ENCODE measurements at places on chromosomes 4 and X. TPM values are rescaled to one million over a fixed set of nuclear protein-coding genes. Genes with fewer than 3 reads are reported as not detected.

The NCAPG gene
- polyA plus RNA-seq, result 10.6 TPM

The RIPPLY1 gene
- polyA plus RNA-seq, result not detected

The IL13RA2 gene
- polyA plus RNA-seq, result not detected

The CFAP47 gene
- not detected for polyA plus RNA-seq

The MAGEB17 gene
- 0.13 TPM for polyA plus RNA-seq

The AKAP14 gene
- polyA plus RNA-seq, result not detected

The USP51 gene
- polyA plus RNA-seq, result 3.5 TPM

The JCHAIN gene
- 0.93 TPM for polyA plus RNA-seq

The PAGE2 gene
- polyA plus RNA-seq, result not detected

The ZNF185 gene
- polyA plus RNA-seq, result 6.0 TPM

The EVC gene
- polyA plus RNA-seq, result 17.2 TPM

The OTUD6A gene
- polyA plus RNA-seq, result not detected

The DCAF4L1 gene
- polyA plus RNA-seq, result 0.34 TPM

The GYPE gene
- polyA plus RNA-seq, result 2.6 TPM

The GABRG1 gene
- polyA plus RNA-seq, result not detected

The AFM gene
- polyA plus RNA-seq, result not detected

The GPRASP3 gene
- 8.0 TPM for polyA plus RNA-seq

The MAGED4 gene
- polyA plus RNA-seq, result 60.3 TPM

DNA sequence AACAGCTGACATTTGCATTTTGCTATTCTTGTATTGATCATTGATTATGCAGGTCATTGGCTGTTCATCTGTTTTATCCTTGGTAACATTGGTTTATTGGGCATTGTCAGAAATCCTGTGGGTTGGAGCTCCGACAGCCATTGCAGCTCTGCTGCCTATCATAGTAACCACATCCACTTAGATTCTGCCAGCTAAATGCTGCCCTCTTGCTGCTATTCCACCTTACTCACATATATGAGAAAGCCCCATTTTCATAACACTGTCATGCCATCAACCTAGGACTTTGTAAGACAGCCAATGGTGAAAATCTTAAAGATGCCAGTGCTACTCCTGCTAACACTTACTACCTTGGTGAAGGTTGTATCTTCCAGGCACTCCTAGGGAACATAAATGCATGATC is 187.3 kb upstream of the CXCL13 start:
- DNase-seq, result no peak

- no peak for DNase-seq
Measured at GRCh38 chrX:17185431-17185830, 189.6 kb upstream of the NHS start.

DNA sequence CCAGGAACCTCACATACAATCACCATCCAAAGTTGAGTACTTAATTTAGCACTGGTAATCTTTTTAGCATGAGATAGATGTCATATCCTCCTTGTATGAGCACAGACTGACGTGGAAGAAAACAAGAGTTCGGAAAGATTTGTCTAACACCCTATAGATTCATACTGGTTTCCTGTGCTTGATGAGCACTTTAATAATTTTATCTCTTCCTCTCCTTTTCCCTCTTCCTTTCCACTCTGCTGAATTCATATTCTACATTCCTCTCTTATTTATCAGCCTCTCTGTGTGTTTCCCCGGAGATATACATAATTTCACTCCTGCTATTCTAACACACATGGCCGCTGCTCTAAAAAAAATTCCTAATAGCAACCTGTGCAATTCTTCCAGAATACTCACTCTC is 273.9 kb downstream of the AFF2 start:
- DNase-seq, result no peak

- DNase-seq, result no peak
Measured at GRCh38 chrX:86171366-86171765, 23.1 kb downstream of the DACH2 start.

- DNase-seq, result peak; percentile 67
Measured at GRCh38 chr4:145619639-145619996, 433 bp downstream of the MMAA start.

DNA sequence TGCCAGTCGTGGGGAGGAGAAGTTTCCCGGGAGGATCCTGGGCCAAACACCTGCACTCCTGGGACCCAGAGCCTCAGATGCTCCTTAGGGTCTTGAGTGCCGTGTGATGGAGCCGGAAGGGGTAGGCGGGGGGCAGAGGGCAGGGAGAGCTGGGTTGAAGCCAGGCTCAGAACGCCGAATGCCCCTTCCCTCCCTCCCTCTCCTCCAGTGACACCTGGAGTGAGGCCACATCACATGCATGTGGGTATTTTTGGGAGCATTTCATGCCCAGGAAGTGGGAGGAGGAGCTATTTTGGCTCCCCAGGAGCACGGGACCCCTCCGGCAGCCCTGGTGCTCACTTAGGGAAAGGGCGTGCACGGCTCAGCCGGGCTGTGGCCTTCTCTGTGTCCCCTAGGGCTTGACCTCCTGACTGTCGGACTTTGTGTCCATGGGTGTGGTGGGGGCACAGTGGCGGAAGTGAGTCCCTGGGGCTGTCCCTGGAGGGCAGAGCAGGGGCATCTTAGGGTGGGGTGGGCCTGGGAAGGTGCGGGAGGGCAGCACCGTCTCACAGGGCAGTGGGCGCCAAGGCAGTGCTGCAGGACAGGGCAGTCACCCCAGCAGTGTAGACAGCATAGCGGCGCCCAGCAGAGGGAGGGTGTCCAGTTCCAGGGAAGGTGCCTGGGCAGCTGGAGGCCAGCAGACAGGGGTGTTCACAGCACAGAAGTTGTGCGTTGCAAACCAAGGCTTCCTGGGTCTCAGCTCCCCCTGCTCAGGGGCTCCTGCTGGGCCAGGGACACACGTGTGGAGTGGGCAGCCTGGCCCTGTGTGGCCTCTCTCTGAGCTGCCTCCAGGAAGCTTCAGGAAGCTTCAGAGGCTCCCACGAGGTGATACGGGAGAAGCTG is 4.9 kb upstream of the CPLX1 start:
- no peak for DNase-seq

DNA sequence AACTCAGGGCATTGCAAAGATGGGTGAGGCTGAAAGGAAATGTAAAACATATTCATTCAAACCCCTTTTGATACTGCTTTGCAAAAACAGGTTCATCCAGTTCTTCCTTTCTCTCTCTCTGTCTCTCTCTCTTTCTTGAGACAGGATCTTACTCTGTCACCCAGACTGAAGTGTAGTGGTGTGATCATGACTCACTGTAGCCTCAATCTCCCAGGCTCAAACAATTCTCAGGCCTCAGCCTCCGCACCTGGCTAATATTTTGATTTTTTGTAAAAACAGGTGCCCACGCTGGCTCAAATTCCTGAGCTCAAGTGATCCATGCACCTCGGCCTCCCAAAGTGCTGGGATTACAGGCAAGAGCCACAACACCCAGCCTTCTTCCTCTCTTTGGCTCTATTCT is 15.6 kb upstream of the DCHS2 start:
- no peak for DNase-seq

DNA sequence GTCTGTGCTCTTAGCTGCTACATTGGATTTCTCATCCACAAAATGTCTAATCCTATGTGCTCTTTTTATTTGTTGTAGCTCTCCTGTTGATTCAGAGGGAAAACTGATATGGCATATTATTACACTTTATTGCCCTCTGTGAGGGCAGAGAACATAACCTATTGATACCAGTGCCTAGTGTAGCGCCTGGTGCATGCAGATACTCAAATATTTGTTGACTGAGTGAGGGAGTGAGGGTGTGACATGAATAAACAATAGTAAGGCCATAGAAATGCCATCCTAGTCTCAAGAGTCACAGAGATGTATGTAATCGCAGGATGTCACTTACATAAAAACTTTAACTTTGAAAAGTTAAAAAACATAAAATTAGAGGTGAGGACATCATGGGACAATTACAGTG is 159.1 kb downstream of the SHROOM3 start:
- no peak for DNase-seq

DNA sequence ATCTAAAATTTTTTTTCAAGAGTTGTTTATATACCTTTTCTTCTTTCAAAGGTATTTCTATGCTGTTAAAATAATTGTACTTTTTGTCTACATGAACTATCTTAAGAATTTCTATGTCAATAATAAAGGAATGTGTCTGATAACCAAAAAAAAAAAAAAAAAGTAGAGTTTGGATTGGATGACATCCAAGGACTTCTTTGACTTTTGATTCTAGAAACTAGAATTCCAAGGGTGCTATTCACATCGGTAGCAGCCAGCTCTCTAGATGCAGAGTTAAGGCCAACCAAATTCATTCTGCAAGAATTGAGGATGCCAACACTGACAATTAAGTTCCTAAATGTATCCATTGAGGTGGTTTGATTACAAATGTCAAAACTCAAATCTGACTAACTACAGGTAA is 42.0 kb upstream of the PRKG2 start:
- DNase-seq, result no peak

GRCh38 chr4:6964858-6965257 is 55.2 kb downstream of the TBC1D14 start:
- no peak for DNase-seq

- DNase-seq, result no peak
Measured at GRCh38 chrX:153510383-153510782, 7.1 kb upstream of the ATP2B3 start.

DNA sequence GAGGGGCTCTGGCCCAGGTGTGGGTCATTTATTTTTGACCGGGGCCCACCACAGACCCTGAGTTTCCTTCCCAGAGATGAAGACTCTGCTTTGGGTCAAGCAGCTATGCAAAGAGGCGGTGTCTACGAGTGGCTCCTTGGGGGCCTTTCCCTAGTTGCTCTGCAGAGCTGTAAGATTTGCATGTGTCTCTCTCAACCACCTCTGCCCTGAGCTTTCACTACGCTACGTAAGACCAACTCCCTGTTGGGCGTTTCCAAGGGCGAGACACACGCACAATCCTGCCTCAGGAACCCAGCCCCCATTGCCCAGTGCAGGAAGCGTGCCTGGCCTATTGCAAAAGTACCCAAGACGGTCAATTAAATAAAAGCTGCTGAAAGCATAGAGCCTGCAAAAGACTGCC is 10.0 kb upstream of the ANOS1 start:
- DNase-seq, result no peak

GRCh38 chr4:7352486-7352885 is 82.2 kb downstream of the PSAPL1 start:
- DNase-seq, result no peak

- DNase-seq, result peak; percentile 45
Measured at GRCh38 chr4:149999485-150000074, 78.7 kb upstream of the DCLK2 start.

DNA sequence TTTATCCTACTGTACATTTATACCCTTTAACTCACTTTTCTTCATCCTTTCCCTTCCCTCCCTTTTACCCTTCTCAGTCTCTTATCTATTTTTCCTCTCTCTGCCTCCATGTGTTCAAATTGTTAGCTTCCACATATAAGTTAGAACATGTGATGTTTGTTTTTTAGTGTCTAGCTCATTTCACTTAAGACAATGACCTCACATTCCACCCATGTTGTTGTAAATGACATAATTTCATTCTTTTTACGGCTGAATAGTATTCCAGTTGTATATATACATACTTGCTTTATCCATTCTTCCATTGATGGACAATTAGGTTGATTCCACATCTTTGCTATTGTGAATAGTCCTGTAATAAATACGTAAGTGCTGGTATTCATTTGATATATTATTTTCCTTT is 7.3 kb upstream of the CXCL3 start:
- DNase-seq, result no peak

GRCh38 chr4:94244829-94245185 is 37.1 kb downstream of the SMARCAD1 start:
- DNase-seq, result no peak

- peak; percentile 87 for DNase-seq
Measured at GRCh38 chr4:168631241-168632162, 134.7 kb downstream of the PALLD start.

DNA sequence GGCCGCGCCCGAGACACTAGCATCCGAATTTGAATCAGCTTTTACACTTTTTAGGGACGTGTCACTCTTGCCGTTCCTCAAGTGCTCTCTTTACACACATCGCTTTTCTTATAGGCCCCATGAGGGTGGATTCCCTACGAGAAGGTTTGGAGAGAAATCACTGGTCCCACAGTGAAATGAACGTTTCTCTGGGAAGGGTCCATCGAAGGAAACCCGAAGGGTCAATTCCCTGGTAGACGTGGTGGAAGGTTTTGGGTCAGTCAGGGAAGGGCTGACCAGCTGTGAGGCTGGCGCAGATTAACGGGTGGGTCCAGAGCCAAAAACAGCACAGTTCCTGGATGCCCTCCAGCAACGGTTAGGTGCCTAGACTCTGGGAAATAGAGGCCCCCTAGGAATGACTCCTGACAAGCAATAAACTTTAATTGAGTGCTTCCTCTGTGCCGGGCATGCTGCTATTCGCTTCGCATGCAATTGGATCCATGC is 35.9 kb downstream of the ETDC start:
- DNase-seq, result peak; percentile 34

DNA sequence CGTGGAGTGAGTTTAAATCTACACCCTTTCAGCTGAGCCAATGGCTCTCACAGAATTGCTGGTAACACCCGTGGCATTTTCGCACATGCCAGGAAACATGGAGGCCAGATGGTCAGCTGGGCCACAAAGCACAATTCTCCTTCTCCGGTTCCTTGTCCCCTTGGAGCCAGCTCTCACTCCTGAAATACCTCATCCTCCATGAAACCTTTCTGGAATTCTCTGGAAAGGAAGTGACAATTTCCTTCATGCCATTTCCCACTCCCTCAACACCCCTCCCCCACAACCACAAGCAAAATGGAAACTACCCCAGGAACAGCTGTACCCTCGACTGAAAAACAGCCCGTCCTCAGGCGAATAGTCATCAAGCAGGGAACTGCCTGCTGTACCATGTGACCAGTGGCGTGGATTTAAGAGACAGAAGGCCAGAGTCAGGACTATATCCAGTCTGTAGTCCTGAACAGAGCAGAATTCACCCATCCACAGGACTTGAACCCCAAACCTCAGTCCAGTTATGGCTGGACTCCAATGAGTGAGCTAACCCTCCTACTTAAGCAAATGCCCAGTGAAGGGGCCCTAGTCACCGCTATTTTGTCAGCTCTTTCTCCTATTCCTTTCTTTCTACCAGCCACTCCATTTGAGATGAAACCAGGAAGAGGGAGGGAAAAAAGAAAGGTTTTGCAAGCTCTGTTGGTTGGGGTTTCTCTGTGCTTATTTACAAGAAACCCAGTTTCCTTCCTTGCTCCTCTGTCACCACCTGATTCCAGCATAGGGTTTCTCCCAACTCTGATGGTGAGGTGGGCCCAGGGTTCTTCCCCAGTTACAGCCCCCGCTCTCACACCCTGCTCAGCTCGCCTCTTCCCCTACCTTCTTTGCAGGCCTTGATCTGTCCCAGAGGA is 24.5 kb downstream of the ELF4 start:
- DNase-seq, result no peak

DNA sequence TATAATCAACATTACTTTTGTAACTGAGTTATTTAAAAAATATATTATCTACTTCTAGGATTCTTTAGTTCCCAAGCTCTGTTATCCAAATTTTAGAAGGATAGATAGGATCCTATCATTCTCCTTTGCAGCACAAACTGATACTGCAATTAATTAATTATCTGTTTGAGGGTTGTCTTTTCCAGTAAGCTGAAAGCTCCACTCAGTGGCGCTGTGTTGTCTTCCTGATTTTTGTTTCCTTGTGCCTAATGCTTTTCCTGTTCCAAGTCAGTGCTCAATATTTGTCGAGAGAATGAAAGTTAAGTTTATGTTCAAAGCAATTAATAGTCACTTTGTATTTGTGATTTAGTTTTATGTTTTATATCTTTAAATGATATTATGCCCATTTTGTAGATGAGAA is 107.4 kb upstream of the ANK2 start:
- no peak for DNase-seq

GRCh38 chr4:156456830-156457229 is 503.2 kb upstream of the CTSO start:
- no peak for DNase-seq
